NCI-H1436 (cell line): ENCODE measurements at places on chromosomes 2 and 18.

DNA sequence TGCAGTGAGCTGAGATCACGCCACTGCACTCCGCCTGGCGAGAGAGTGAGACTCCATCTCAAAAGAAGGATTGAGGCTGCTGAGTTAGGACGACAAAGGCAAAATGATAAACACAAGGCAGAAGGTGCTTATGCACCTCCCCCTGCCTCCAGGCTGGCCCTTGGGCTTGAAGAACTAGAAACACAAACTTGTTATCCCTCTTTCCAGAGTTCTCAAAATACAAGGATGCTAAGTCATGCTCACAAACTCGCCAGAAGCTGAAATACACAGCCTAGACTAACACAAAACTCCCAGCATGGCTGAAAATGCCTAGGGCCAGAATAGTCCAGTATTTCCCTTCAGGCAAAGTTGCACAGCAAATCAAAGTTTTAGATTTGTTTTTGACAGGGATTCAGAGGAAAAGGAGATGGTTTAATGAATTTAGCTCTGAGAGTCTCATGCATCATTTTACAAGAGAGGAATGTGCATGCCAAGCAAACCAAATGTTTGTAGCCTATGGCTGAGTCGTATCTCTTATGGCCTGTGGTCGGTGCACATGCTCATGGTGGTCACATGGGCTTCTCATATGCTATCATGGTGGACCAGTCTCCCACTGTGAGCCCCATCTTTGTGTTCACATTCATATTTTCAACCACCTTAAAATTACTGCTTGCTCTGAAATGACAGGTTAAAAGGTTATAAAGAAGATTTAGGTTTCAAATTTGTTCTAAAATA, 16.2 kb upstream of the MREG start:
- DNase-seq, result no peak

- DNase-seq, result no peak
Measured at GRCh38 chr18:74476140-74476539, 19.0 kb upstream of the DIPK1C start.

GRCh38 chr2:152506843-152507242, 171.9 kb downstream of the FMNL2 start:
- no peak for DNase-seq

DNA sequence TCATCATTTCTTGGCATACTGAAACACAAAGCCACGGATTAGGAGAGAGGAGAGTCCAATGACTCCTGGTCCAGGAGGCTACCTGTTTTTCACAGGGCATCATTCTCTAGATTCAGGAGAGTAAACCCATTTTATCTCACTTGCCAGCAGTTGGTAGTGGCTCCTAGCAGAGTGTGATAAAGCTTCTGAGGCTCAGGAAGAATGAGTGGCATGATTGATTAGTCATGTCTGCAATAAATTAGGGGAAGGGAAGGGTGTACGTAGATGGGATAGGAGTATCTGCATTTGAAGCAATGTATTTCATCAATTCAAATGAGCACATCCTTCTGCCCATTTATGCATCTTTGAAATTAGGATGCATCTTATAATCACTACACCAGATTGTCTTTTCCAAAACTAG, 31.1 kb upstream of the PNO1 start:
- DNase-seq, result no peak

DNA sequence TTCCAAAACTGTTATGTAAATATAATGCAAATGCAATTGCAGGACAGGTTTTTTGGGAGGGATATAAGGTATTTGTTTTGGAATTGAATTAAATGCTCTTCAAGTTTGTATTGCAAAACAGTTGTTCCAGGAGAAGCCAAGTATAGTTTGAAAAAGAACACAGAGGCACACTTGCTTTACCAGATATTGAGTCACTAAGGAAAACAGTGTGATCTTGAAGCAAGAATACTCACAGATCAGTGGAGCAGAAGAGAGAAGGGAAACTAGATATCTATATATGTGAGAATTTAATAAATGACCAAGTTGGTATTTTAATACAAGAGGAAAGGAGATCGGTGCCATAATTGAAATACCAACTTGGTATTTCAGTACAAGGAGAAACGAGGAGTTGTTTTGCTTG, 178.9 kb downstream of the CAPN13 start:
- no peak for DNase-seq
